ENCODE measurements at places on chromosomes 2 and 18. TPM values are rescaled to one million over a fixed set of nuclear protein-coding genes. Genes with fewer than 3 reads are reported as not detected.

The PSMA8 gene
- total RNA-seq = not detected

The NAGK gene
- total RNA-seq = 44.1 TPM

The MDH1B gene
- 0.51 TPM for total RNA-seq

The SPP2 gene
- not detected for total RNA-seq

The POTEJ gene
- total RNA-seq = not detected

The REV1 gene
- 11.4 TPM for total RNA-seq

The COX5B gene
- total RNA-seq = 73.5 TPM

The ASB18 gene
- not detected for total RNA-seq

The RAB17 gene
- total RNA-seq = 22.7 TPM

The RPL37A gene
- total RNA-seq = 1,388 TPM

The MAP3K19 gene
- total RNA-seq = not detected

The VWA3B gene
- not detected for total RNA-seq

The IL37 gene
- total RNA-seq = not detected

The SYT4 gene
- total RNA-seq = 2.6 TPM

The OXER1 gene
- 4.5 TPM for total RNA-seq

The SERPINB11 gene
- not detected for total RNA-seq

The CPLX4 gene
- total RNA-seq = 0.09 TPM

The FAM110C gene
- 10.1 TPM for total RNA-seq

The ZAP70 gene
- 1.2 TPM for total RNA-seq

The CAPN13 gene
- total RNA-seq = 6.1 TPM

The TMSB10 gene
- total RNA-seq = 700 TPM

The IL18R1 gene
- 0.63 TPM for total RNA-seq
